ENCODE measurements at places on chromosomes 6 and 20. TPM values are rescaled to one million over a fixed set of nuclear protein-coding genes. Genes with fewer than 3 reads are reported as not detected.

The FGD2 gene
- total RNA-seq: 14.9 TPM

The PDE10A gene
- total RNA-seq: 20.9 TPM

The FOXS1 gene
- total RNA-seq: not detected

The JPH2 gene
- 0.67 TPM for total RNA-seq

The SH3BGRL2 gene
- total RNA-seq: 225 TPM

All from thyroid gland (tissue), 4 donors.